ENCODE measurements at places on chromosomes 1 and 21.

DNA sequence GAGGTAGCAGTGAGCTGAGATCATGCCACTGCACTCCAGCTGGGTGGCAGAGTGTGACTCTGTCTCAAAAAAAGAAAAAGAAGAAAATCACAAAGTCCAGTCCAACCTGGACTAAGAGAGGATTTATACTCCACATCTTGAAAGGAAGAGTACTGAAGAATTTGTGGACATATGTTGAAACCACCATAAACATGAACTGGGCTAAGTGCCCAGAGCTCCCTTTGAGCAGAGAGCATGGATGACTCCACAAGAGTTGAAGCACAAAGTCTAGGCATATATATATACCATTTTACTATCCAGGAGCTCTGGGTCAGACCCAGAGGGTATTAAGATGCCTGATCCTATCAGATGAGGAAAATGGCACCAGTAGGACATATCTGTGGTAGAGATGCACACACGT lies 86.6 kb downstream of the OMA1 start:
- DNase-seq = no peak

DNA sequence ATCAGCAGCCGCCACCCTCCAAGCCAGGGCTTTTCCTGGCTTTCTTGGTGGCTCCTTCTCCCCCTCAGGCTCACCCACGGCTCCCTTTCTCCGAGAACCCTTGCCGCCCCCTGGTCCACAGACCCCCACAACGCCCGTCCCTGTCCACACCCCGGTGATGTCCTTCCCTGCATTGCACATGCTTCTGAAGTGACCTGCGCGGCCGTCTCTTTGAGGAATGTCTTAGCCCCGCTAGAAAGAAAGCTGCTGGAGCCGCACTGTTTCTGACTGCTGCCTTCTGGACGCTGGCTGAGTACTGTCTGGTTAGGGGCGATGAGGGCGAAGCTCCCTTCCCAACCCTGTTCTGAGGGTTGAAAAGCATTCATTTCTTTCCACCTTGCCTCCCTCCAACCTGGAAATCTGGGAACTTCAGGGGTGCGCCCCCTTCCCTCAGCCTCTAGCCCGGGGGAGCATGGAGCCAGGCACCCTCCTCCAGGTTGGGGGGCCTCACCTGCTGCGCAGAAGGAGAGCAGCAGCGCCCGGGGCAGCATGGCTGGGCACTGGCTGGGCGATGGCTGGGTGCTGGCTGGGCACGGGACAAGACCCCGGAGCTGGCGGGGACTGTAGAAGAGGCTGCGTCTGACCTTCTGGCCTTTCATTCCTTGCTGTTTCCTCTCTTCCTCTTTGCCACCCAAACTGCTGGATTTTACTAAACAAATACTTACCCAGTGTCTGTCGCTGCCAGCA lies at the start of gene CLEC20A:
Gene CLEC20A (minus strand): TSS at position 555 of the 726 bp plus-strand sequence. CDS start 25 bp downstream, at position 530.
- no peak for DNase-seq

DNA sequence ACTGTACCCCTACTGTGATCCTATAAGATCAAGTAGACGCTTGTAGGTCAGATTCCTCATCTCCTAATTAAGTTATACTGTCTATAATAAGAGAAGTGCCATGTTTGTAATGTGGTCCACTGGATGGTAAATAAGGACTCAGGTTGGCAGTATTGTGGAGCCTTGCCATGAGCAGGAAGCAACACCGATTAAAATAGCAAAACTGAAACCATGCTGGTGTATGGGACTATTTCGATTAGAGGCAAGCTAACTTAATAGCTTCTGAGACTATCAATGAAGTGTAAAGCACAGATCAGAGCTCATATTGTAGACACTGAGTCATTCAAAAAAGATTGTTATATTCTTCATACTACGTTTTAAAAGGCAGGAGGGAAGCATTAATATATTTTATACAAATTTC lies 348.8 kb downstream of the HHAT start:
- DNase-seq = no peak

DNA sequence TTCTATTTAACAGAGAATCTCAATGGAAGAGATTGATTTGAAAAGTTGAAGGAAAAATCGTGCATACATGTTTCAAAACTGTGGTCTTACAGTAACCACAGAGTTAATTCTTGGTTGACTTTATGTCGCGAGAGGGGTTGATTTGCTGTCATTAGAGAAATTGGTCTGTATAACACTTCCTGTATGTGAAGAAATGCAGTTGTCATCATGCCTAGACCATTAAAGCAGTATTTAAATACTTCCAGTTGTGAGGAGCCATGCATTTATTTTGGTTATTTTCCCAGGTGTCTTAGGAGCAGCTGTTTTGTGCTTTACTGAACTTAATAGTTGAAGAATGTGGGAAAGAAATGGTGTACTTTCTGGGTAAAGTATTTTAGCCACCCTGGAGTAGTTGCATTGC lies 76.2 kb downstream of the NFIA start:
- DNase-seq = no peak

DNA sequence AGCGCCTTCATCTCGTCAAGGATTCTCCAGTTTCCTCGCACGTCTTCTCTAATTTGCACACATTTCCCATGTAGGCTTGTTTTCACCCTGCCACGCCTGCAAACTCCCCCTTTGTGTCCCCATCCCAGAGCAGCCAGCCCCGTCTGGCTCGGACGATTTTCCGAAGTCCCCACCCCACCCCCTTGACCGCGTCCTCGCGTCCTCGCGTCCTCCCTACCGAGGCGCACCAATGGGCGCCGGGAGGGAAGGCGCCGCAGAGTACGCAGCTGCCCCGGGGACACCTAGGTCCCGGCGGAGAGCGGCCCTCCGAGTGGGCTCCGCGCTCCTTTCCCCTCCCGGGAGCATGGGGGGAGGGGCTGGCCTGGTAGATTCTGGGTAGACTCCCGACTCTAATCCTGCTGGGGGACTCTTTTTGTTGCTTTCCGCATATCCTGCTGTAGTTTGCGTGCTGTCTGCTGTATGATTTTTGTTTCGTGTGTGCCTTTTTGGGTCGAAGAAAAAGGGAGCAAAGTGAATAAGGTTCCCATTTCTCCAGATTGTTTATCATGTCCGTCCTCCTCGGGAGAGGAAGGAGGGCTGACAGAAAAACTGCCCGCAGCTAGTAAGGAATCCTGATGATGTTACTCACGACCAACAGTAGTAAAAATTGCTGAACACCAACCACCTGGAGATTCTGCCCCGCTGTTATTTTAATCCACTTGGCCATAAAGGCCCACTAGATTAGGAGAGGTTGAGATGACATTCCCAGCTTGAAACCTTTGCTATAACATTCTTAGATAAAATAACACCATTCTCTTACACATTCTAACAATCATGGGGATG lies 1.5 kb downstream of the CACHD1 start:
- DNase-seq = no peak

DNA sequence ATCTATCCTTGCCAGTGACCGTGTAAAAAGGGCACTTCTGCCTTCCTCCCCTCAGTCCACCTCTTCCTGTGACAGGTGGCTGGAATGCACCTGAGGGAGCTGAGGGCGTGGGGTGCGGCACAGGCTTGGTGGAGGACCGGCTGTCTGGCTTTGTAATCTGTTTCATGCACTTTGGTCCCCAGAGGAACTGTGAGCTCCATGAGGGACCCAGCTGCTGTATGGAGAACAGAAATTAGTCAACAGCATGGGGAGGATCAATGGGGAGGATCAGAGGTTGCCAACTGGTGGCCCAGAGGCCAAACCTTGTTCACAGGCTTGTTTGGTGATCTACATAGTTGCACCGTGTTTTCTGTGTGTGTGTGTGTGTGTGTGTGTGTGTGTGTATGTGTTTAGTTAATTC lies 19.0 kb upstream of the LUZP1 start:
- no peak for DNase-seq

DNA sequence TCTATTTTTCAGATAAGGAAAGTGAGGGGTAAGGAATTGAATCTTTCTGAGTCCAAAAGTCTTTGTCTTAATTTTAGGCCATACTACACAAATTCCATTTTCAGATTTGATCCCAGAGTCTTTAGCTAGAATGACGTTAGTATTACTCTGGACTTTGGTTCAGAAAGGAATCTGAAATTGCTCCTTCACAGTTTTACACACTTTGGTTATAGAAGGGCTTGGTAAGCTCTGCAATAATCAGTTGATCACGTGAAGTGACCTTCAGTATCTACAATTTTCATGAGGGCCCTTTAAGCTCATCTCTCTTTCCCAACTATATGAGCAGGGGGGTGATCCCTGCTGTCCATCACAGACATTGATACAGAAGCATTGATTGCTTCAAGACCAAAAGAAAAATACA lies 103.4 kb upstream of the ESRRG start:
- no peak for DNase-seq

DNA sequence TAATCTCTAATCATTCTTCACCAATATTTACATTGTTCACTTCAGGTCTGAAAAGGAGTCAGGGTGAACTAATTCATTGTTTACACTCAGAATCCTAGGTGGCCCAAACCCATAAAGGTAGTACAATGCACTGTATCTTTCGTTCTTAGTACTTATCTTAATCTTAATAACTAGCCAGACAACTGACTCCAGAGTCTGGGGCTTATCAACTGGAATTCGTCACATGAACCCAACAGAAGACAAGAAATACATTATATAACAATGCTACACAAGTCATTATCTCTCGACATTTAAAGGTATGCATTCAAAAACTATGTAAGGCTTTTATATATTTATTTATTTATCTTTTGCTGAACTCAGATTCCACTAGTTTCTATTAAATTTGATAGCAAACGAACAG lies 125.9 kb upstream of the ESRRG start:
- DNase-seq = no peak

DNA sequence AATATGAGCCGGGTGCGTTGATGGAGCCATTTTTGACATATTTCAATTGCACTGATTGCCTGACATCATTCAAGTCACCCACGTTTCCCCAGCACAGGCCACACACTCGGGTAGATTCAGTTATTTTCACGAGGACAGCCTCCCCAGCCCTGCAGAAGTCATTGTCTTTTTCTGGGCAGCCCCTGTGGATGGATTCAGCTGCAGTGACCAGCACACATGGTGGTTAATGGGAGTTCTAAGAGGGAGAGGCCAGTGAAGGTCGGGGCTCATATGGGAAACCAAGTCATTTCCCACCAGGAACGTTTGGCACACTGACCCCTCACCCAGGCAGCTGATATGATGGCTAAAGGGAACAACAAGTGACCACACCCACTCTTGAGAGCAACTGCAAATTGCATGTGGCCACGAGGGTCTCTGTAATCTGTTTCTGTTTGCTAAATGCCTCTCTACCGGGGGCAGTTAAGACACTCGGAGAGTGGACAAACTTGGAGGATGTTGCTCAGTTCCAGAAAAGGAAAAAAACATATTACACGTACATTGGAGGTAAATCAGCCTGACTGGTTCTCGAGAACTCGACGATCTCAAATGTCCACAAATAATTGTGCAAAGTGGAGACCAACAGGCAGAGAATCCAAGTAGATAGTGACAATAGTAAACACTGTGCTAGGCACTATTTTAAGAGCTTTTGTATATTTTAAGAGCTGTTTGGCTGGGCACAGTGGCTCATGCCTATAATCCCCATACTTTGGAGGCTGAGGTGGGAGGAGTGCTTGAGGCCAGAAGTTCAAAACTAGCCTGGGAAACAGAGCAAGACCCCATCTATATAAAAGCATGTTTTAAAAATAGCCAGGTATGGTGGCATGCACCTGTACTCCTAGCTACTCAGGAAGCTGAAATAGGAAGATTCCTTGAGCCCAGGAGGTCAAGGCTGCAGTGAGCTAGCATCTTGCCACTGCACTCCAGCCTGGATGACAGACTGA lies 167.2 kb upstream of the IRF2BP2 start:
- no peak for DNase-seq

GRCh38 chr1:240426051-240426450 lies 185.9 kb downstream of the GREM2 start:
- DNase-seq = no peak

DNA sequence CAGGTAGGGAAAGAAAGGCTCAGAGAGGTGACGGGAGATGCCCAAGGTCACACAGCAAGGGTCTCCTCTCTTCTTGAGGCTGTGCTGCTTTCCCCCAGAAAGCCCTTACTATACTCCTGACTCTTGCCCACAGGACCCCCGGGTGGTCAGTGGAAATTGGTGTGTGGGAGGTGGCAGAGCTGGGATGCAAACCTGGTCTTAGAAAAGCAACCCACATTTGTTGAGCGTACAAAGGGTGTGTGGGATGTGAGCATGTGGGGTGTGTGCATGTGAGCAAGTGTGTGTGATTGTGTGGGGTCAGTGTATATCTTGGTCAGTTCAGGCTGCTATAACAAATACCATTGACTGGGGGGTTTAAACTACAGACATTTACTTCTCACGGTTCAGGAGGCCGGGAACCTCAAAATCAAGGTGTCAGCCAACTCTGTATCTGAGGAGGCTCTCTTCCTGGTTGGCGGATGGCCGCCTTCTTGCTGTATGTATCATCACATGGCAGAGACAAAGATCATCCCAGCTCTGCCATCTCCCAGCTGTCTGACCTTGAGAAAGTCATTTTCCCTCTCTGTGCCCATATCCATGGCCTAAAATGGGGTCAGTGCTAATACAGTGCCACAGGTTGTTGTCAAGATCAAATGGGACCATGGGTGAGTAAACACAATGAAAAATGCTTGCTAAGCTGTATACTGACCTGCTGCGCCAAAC lies 268.5 kb downstream of the PTPRU start:
- DNase-seq = no peak

- DNase-seq = no peak
Measured at GRCh38 chr1:61120246-61120840, 38.0 kb downstream of the NFIA start.

- peak; percentile 74 for DNase-seq
Measured at GRCh38 chr21:44065428-44065827, 41.8 kb upstream of the PWP2 start.

DNA sequence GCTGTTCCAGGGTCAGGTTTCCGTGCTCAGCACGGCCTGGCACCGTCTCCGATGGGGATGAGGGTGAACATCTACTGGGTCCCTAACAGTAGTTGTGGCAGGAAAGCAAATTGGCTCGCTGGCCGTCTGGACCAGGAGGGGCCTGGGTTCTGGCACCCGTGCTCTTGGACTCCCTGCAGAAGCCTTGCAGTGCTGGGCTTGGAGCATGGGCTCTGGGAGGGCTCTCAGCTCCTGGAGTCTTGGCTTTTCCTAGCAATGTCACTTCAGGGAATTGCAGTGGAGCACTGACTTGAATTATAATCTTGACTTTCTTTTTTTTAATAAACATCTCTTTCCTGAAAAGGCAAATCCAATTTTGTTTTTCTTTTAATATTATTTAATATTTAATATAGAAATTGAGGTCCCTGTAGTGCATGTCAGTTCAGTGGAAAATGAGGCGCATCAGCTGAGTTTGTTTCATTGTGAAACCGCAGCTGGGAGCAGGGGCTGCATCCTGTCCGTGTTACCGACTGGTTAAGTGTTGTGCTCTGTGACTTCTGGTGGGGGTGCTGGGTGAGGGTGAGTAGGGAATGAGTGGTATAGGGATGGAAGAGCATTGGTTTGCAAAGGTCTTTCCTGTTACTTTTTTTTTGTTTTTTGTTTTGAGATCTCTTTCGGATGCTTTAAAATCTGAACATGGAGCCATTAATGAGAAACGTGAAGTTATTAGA lies 64.1 kb downstream of the PEX14 start:
- DNase-seq = no peak

- DNase-seq = no peak
Measured at GRCh38 chr1:23720256-23720995, 22.8 kb upstream of the ELOA start.

GRCh38 chr1:32521165-32521564 lies 18.1 kb upstream of the ZBTB8A start:
- no peak for DNase-seq

Measured in bone marrow (tissue), 2 donors.